ENCODE measurements at places on chromosomes 6 and 20.

DNA sequence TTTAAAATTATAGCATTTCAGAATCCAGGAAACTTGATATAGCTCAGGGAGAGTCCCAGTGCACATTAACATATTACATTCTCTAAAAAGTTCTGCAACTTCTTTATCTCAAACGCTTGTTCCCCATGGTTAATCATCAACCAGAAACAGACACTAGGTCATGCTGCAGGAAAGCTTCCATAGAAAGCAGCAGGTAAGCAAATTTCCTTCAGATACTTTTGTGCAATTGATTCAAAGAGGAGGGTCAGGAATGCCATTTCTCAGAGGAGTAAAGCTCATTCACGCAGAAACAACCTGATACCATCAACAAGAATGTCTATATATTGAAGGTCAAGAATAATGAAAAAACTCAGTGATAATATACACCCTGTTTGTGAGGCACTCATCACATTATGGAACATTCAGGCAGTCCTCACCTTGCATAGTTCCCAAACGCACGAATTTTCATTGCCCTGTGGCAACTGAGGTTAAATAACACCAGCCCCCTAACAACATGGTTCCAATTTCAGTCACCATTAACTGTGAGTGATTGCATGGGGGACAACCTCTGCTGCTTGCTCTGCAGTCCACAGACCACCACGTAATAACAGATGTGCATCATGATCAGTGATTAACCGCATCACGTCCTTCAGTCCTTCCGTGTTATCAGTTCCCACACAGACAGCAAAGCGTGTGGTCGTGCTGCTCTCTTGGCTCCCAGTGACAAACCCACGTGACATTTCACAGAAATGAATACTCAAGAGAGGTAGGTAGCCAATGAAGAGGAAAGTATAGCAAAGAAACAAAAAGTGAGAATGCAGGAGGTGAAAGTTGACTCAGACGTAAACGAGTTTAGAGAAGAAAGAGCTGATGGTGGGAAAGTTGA, 95.7 kb downstream of the LY86 start:
- no peak for DNase-seq

- peak; percentile 71 for DNase-seq
Measured at GRCh38 chr20:17504898-17505635, 26.1 kb downstream of the BFSP1 start.

DNA sequence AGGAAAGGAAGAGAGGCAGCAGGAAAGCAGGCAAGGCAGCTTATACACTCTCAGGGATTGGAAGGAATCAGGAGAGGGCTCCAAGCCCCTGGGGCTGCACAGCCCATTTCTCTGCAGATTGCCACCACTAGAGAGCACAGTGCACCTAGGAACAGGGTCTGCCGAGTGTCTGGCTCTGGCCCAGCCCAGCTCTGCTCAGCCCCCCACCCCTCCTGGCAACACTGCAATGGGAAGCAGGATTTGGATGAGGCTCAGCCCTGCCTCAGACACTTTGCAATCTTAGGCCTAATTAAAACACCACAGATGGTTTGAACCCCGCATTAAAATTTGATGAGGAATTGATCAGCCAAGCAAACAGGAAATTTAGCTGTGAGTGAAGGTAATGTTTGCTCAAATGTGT, 252.7 kb downstream of the DHX35 start:
- DNase-seq, result no peak

GRCh38 chr6:17835784-17836183, 129.1 kb upstream of the NUP153 start:
- DNase-seq, result no peak

GRCh38 chr20:58286729-58287128, 22.8 kb upstream of the RAB22A start:
- DNase-seq, result no peak

DNA sequence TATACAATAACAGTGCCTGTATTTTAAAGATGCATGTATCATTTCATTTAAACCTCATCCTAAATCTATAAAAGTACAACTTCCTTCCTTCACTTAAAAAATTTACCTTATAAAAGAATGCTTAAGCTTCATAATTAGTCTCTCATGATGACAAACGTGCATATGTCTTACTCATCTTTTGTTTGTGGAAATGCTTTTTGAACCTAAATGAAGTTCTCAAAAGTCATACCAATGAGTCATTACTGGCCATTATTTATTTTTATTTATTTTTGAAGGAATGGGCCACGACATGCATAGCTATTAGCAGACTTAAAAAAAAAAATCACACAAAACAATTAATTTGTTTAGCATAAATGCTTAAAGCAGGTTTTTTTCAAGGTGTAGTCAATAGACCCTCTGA, 3.7 kb downstream of the TFB1M start:
- DNase-seq, result peak; percentile 70

DNA sequence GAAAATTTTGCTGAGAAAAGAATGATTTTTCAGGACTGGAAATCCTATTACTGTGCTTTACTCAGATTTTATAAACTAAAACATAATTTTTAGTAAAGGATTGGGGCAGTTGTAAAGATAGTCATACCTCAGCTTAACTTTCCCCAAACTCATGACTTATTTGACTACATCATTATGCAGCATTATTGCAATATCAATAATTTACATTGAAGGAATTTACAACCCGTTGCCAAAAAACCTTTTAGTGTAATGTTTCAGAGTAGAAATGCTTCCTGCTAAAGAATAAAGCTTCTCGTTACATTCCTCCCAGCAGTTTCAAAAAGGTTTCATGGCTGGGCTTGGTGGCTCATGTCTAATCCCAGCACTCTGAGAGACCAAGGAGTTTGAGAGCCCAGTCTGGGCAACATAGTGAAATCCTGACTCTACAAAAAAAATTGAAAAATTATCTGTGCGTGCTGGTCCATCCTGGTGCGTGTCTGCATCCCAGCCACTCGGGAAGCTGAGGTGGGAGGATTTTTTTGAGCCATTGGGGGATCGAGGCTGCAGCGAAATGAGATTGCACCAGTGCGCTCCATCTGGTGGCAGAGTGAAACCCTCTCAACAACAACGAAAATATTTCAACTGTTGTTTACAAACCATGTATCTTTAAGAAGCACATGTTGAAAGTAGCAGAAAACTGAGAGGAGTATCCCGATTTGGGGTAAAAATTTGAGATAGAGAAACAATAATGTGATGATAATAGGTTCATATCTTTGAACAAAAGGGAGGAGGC, 4.4 kb downstream of the AMD1 start:
- peak; percentile 43 for DNase-seq

DNA sequence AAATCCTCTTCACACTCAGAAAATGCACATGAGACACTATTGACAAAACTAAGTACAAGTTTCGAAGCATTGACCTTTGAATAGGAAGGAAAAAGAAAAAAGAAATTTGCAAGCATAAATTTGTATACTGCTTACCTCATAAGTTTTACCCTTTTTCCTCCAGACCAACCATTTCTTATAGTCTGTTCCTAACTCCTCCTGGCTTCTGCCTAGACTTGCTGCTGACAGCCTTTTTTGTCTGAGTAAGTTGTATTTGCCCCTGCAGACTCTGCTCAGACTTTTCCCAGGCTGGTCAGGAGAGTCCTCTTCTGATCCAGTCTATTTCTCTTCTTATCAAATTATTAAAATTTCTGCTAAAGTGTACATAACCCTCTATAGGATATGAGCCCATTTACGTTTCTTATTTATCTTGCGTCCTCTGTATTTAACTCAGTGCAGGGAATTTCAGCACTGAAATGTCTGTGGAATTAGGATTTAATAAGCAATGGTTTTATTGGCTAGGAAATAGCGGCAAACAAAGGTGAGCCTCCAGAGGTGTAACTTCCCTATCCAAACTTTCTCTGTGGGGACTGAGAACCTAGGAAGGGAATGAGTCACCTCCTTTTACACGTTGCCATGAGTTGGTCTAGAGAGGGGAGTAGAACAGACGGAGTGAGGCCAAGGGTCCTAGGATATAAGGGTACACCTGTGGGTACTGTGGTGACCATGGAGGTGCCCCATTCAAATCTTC, 207.1 kb upstream of the MARCKS start:
- peak; percentile 69 for DNase-seq

GRCh38 chr20:42678895-42679294, 510.8 kb downstream of the PTPRT start:
- peak; percentile 2 for DNase-seq

Data from epithelial cell of esophagus (primary cell).